ENCODE measurements at places on chromosomes 11 and 22. TPM values are rescaled to one million over a fixed set of nuclear protein-coding genes. Genes with fewer than 3 reads are reported as not detected.

DNA sequence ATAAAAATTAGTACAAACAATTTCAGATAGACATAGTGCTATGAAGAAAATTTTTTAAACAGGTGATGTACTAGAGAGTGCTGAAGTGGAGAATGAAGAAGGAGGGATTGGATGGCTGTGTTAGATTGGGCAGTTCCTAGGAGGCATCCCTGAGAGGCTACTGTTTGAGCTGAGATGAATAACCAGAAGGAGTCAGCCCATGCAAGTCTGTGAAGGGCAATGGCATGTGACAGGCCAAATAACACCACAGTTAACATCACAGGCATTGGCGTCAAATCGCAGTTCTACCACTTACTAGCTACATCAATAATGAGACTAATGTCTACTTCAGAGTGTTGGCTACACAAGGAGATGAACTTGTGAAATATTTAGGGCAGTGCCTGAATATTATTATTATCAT, 35.4 kb downstream of the HORMAD2 start:
- DNase-seq = no peak

ADAMTS15 gene
- total RNA-seq = 0.52 TPM

NPAS4 gene
- not detected for total RNA-seq

DNA sequence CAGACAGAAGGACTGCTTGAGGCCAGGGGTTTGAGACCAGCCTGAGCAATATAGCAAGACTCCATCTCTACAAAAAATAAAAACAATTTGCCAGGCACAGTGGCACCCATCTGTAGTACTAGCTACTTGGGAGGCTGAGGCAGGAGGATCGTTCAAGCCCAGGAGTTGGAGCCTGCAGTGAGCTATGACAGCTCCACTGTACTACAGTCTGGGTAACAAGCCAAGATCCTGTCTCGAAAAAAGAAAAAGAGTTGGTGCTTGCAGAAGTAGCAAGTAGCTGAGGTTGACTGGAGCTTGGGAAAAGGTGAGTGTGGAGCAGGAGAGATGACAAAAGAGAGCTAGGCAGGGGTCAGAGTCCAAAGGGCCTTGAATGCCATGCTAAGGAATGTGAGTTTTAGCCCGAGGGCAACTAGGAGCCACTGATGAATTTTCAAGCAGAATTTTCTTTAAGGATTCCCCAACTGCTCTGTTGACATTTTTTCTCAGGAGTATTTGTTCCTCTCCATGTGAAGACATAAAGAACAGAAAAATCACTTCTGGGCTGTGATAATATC, 3.1 kb downstream of the AP1B1 start:
- DNase-seq = no peak

- DNase-seq = no peak
Measured at GRCh38 chr11:126366064-126366822, 10.8 kb downstream of the ST3GAL4 start.

- peak; percentile 76 for DNase-seq
Measured at GRCh38 chr11:8092587-8093424, 11.8 kb downstream of the TUB start.

DNA sequence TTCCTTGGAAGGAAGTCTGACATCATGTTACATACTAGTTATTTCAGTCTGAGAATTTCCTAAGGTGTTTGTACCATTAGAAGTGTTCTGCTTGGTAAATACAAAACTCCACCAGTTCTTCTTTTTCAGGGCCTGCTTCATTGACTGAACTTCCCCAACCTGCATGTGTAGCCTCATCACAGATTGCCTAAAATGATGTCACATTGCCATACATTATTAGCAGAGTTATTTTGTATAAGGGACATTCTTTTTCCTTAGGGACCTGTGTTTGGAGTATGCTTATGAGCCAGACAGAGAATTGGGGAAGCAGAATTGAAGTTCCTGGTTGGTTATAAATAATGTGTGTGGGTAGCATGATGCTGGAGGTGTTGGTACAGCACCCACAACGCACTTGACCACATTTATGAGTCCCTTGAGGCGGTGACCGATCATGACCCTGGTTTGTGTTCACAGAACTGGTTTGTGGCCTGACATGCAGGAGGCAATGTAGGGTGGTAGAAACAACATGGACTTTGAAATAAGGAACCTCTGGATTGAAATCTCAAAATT, 16.4 kb upstream of the MMP7 start:
- DNase-seq = no peak

LSP1 gene
- total RNA-seq = 9.9 TPM

DNA sequence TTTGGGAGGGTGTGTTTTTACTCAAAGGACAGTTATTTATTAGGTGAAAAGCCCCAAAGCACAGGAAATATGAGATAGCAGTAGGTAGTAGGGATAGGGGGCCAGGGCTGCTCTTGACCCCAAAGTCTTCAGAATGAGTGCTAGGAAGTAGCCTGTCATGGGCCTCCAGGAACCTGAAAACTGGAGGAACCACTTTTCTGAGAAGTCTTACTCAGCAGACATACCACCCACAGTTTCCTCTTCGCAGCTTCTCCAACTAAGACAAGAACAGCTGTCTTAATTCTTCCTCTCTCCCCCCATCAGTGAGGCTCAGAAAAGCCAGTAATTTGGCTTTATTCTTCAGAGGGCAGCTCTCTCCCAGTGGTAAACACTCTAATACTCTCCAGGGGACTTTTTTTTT, 84.0 kb upstream of the CTSC start:
- DNase-seq = peak; percentile 42

- DNase-seq = no peak
Measured at GRCh38 chr11:70899616-70900015, 352.8 kb downstream of the SHANK2 start.

DNA sequence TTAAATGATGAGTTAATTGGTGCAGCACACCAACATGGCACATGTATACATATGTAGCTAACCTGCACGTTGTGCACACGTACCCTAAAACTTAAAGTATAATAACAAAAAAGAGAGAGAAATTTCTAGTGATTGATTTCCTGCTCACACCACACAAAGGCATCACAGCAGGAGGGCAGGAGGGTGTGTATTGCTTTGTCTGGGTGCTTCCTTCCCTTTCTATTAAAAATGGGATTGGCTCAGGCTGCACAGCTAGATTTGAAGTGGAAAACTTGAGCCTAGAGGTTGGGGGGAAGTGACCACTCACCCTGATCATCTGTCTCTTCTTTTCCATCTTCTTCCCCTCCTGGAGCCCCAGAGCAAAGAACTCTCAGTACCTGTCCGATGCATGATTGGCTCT, 944 bp upstream of the SCGB1D2 start:
- DNase-seq = no peak

DNA sequence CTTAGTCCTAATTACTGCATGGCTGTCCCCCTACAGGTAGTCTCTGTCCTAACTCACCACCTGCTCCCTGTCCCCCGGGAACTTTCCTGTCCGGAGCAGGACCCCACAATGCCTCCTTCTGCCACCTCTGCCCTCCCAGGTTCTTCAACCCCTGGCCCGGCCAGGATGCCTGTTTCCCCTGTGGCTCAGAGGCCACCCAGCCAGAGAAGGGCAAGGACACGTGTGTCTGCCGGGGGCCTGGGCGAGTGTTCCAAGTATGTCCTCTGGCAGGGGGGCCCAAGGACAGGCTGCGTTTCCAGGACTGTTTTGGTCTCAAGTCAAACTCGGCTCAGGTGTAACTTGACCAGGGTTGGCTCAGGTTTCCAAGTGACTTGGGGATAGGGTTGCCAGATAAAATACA, 63.8 kb downstream of the BTG4 start:
- DNase-seq = no peak

DNA sequence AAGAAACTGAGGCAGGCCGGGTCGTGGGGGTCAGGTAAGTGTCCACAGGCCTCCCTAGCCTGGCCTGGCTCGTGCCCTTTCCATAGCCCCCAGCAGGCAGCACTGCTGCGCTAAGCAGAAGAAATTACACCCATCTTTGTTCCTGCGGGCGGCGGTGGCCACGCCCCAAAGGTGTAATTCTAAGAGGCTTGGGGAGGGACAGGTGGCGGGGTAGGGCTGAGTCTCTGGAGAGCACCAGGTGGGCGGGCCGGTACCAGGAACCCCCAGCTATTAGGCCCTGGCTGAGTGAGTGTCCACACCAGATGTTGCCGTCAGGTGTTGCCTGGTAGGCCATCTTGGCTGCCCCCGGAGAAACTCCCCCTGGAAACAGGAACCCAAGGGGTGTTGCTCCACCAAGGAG, 12.3 kb upstream of the ARAP1 start:
- peak; percentile 51 for DNase-seq

GRCh38 chr22:21755851-21756284, 20.3 kb upstream of the YPEL1 start:
- DNase-seq = no peak

- no peak for DNase-seq
Measured at GRCh38 chr22:21963790-21964211, 11.2 kb upstream of the PPM1F start.

GRCh38 chr22:35938226-35938625, 90.4 kb downstream of the RBFOX2 start:
- DNase-seq = no peak

DNA sequence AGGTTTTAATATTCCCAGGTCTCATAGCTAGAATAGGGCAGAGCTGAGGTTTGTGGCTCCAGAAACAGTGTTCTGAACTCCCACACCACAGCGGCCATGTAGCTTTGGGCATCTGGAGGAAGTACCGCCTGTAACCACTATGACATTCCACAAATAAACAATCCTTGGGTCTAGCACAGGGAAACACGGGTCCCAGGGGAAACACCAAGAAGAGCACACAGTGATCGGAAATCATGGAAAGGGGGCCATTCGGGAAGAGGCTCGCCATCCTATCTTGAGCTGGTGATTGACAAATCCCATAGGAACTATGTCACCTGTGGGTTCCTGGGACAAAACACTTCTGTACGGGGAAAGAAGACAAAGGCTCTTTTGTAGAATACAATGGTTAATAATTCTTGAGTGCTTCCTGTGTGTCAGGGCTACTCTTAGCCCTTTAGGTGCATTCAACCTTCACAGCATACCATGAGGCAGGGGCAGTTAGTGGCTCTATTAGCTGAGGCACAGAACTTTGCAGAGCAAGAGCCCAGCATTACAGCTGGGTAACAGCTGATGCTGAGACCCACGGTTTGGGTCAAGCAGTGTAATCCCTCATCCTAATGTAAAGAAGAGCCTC, 514.2 kb downstream of the NTM start:
- DNase-seq = no peak

DNA sequence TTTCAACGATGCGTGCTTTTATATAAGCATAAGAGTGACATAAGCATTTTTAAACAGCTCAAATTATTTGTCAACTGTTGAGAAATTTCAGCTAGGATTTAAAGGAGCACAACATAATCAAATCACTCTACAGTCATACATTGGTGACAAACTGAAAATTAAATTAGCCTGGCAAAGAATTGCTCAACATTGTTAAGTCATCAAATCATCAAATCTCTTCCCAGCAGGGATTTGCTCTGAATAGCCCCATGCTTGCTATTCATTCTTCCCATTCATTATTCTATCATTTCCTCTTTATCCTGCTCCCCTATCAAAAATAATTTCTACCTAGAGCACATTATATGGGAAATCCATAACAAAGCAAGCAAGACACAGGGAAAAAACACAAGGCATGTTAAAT, 198.7 kb upstream of the LUZP2 start:
- DNase-seq = no peak

DTX4 gene
- 10.4 TPM for total RNA-seq

MUC6 gene
- total RNA-seq = 101 TPM

DNA sequence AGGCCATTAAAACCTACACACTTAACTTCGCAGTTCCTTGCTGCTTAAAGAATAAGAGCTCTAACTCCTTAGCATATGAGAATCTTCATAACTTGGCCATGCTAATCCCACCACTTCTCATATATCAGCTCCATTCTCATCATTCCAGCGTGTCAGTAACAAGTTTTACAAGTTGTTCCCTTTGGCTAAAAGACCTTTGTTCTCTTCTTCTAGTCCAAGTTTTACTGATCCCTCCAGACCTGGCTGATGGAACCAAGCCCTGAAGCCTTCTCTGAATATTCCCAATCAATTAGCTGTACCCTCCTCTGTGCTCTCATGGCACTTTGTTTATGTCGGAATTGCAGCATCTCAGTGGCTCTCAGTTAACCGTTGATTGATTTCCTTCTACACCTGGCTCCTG, 35.8 kb downstream of the GAB2 start:
- DNase-seq = no peak

DNA sequence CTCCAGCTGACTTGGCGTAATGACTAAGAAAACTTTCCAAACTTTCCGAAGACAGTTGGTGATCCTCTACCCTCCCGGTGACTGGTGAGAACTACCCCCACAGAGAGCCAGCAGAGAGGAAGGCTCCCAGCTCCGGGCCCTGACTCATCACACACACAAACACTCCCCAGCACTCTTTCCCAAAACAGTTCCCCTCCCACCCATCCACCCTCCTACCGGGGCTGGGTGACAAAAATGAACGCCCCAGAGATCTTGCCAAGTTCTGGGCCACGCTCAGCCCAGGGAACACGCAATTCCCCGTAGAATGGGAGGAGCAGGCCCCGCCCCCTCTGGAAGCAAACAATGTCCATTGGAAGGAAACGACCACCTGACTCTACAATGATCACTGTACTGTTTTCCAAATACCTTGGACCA, 21.3 kb upstream of the JAM3 start:
- peak; percentile 39 for DNase-seq

DNA sequence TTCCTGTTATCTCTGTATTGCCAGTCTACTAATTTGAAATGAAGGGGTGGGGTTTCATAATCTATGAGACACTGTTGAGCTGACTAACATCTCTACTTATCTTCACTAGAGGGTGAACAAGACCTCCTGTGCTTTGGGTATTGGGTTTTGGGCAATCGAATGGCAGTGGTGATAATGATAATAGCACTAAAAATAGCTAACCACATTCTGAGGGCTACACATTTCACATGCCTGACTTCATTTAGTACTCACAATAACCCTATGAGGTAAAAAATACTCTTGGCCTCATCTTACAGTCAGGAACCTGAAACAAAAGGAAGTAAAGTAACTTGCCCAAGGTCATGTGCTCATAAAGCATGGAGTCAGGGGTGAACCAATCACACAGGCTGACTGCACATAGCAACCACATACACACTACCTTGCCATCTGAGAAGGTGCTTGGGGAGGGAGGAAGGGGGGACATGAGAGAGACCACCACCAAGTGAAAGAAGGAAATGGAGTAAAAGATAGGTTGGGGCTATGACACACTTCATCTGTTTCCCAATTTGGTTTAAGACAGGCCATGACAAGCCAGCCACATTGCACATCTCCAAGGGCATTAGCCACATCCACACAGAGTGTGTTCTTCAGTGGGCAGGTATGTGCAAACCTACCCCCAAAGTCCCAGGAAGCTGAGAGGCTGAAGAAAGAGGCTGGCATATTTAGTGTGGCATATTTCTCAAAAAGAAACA, 387.6 kb upstream of the DDI1 start:
- DNase-seq = no peak

DNA sequence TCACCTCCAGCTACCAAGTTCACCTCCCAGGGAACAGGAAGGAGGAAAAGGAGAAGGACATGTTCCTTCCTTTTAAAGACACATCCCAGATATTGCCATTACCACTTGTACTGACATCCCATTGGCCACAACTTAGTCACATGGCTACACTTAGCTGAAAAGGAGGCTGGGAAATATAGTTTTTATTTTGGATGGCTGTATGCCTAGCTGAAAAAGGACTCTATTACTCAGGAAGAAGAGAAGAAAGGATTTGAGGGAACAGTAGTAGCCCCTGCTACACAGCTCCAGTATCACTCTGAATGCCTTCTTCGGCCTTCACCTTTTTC, 2.1 kb upstream of the APOA5 start:
- DNase-seq = no peak

MGAT3 gene
- total RNA-seq = 0.99 TPM

Data from body of pancreas (tissue), 4 donors.